GM10248 (cell line): ENCODE measurements at places on chromosomes 4 and X.
A peak's percentile ranks its signal among the peaks of the same experiment; 100 is the strongest.

DNA sequence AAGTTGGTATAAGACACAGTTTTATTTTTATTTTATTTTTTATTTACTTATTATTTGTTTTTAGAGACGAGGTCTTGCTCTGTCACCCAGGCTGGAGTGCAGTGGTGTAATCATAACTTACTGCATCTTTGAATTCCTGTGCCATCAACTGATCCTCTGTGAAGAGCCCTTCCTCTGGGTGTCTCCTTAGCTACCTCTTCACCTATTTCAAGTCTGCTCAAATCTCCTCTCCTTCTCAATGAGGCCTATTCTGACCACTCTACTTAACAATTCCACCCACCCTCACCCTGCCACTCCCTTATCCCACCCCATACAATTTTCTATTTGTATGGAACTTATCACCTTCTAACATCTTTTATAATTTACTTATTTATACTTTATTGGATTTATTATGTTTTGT lies 183.4 kb downstream of the PPP3CA start:
- no peak for DNase-seq

DNA sequence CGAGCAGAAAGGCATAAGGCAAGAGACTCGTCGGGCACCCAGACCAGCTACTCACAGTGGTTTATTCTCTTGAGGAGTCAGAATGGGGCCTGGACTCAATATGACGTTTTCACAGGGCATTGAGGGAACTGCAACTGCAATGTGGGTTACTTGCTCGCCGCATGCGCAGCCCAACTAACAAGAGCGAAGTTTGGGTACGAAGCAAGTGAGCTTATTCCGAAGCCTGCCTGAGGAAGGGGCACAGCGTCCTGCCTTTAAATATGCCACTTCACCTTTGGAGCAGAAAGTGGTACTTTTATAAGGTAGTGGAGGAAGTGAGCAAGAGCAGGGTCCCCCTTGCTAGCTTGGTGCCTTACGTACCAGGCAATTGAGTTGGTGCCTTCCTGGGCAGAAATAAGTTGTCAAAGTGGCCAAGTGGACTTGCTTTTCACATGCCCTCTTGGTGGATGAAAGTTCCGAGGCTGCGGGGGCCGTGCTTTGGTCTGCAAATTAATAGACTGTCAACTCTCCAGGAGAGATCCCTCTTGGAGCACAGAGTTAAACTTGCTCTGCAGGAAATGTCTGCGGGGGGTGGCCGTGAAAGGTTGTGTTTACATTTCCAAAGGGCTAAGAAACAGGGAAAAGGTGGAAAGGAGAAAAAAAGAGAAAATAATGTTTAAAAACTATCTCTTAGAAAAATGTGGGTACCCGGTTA lies 480.4 kb downstream of the TRIML1 start:
- DNase-seq, result no peak

DNA sequence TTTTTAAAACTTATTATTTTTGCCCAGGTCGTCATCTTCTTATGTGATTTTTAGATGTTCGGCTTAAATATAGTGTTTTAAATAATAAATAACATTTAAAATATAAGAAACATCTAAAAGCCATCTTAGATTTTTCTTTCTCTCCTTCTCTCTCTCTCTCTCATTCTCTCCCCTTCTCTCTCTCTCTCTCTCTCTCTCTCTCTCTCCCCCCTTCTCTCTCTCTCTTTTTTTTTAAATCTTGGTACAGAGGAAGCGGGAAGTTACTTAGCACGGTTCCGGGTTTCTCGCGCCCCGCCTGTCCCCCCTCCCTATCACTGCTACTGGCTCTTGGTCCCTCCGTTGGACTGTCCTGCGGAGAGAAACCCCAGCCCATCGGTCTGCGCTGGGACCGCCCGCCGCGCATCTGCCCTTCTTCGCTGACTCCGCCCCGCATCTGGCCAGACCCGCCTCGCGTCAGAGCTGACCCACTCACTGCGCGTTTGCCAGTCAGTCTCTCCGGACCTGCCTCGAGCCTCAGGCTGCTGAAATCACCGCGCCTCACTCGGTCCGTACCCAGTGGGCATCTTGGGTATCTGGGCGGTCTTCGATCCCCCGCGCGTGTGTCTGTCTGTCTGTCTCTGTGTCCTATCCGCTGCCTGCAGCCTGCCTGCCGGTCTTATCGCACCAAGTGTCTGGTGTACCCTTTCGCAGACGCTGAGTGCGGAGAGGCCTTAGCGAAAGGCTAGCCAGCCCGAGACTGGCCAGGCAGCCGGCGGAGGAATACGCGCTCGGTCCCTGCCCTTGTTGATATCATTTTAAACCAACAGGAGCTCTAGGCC lies at the start of gene PABPC5:
Gene PABPC5 (plus strand): TSS at position 489 of the 818 bp plus-strand sequence. CDS start 739 bp downstream, outside the sequence.
- DNase-seq, result no peak

DNA sequence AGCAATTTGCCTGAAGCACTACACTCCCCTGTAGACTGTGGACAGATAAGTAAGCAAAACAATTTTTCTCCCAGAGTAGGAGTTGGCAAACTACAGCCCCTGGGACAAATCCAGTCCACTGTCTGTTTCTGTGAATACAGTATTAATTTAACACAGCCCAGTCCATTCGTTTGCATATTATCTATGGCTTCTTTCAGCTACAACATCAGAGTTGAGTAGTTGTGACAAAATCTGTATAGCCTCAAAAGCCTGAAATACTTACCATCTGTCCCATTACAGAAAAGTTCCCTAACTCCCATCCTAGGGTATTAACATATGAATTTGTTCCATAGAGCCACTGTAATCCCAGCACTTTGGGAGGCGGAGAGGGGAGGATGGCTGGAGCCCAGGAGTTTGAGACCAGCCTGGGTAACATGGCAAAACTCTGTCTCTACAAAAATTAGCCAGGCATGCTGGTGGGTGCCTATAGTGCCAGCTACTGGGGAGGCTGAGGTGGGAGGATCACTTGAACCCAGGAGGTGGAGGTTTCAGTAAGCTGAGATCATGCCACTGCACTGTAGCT lies 53.0 kb downstream of the AMELX start:
- DNase-seq, result no peak

DNA sequence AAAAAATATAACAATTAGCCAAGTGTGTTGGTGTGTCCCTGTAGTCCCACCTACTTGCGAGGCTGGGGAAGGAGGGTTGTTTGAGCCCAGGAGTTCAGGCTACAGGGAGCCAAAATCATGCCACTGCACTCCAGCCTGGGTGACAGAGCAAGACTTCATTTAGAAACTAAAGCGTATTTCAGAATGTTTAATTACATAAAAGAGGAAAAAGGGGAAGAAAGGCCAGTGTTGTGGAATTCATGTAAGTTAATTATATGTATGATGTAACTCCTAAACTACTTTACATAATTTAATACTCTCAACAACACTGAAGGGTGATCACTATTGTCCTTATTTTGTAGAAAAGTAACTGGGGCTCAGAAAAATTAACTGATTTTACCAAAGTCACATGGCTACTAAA lies 67.2 kb upstream of the HOPX start:
- no peak for DNase-seq

DNA sequence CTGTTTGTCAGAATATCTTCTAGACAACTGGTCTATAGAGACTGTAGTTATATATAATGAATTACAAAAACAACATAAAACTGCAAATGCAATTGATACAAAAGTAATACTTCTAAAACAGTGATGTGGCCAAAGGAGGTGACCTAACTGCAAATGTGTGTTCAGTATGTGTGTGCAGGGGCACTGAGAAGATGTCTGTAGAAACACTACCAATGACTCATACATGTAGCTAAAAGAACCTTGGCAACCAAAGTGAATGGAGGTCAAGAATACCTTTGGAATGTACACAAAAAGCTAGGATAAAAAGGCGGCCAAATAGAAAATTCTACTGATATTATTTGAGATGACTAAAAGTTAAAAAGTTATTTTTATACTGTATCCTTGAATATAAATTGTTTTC lies 261.8 kb downstream of the CAMK2D start:
- DNase-seq, result no peak

DNA sequence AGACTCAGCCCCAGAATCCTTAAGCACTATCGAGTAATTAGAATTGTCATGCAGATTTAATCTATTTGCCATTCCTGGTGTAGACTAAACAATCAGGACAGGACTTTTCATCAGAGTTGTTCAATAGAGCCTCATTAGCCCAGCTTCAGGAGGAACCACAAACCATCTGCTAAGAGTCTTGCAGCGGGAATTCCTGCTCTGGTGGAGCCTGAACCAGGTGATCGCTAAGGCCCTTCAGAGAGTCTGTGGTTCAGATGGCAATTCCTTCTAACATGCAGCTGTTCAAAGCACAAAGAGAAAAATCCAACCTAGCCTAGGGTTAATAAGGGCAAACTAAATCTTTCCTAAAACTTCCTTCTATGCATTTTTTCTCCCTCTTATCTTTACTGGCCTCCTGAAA lies 119.1 kb upstream of the CPEB2 start:
- DNase-seq, result no peak

- no peak for DNase-seq
Measured at GRCh38 chr4:92522356-92522755, 218.6 kb downstream of the GRID2 start.

DNA sequence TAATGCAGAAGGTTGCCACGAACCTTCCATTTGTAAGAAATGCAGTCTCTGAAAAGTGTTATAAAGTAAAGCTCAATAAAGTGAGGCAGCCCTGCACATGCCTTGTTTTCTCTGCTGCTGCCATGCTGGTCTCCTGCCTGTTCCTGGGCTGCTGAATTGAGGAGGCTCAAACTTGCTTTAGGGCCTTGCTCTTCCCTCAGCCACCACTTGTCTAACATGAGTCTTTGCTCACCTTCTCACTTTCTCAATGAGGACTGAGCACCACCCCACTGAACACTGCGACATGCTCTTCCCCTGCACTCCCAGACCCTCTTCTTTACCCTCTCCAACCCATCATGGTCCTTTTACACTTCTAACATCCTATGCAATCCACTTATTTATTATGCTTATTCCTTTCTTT lies 25.2 kb upstream of the MFAP3L start:
- DNase-seq, result no peak

GRCh38 chr4:98555798-98556445 lies 102.5 kb downstream of the TSPAN5 start:
- DNase-seq, result no peak

DNA sequence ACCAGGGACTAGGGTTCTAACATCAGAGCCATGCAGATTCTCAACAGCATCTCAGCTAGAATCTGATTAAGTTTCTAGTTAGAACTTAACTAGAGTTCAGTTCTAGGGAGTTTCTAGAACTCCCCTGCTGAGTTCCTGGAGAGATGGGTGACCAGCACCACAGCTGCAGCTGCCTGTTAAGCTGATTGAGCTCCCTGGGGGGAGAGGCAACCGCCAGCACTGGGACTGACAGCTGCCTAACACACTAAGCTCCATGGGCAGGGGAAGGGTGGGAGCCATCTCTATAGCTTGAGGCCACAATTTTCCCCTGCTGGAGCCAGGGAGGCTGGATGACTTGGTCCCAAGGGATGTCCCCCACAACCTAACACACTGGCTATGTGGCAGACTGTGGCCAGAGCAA lies 84.2 kb downstream of the CHIC1 start:
- DNase-seq, result no peak

DNA sequence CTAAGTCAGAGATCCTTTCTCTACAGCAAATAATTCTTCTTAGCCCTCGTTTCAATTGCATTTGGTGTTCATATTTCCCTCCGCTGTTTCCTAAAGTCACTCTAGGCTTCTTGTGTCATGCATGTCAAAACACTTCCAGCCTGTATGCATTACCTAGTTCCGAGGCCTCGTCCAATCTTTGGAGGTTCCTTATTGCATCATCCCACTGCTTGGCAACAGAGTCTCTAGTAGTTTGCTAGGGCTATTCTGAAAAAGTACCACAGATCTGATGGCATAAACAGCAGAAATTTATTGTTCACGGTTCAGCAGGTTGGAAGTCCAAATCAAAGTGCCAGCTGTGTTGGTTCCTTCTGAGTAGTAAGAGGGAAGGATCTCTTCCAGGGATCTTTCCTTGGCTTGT lies 5.9 kb downstream of the H2BW2 start:
- no peak for DNase-seq

GRCh38 chr4:152009031-152009670 lies 248.3 kb upstream of the GATB start:
- no peak for DNase-seq

GRCh38 chrX:66005830-66006449 lies 33.9 kb downstream of the VSIG4 start:
- no peak for DNase-seq

DNA sequence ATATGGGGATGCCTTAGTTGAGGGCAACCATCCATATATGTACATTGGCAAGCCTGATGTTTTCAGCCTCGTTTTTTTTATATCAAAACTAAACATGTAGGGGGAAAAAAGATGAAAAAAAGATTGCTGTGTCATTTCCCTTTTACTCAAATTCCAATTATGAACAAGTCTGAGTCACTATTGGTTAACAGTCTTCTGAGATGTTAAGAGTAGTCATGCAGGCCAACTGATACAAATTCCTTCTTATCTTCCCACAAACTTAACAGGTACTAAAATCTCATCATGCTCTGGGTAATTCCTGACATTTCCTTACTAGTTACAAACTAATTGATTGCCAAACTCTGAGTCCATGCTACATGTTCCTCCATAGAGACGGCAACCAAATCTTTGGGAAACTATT lies 222.1 kb downstream of the FRMPD4 start:
- DNase-seq, result no peak

- DNase-seq, result no peak
Measured at GRCh38 chr4:96936886-96937285, 1097.0 kb downstream of the PDHA2 start.

DNA sequence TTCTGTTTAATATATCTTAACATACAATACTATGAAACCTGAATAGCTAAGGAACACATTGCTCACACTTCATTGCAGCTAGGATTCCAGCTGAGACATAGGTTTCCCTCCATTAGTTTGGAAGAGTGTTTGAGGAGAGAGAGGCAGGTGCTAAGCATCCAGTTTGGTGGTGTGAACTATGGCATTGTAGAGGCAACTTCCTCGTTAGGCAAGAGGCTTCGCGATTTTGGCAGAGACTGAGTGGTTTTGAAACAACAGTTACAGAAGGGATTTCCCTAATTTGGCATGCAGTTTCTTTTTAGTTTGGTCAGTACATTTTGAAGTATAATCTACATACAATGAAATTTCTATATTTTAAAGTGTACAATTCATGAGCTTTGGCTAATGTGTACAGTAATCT lies 117.1 kb upstream of the BMP3 start:
- DNase-seq, result peak; percentile 17

DNA sequence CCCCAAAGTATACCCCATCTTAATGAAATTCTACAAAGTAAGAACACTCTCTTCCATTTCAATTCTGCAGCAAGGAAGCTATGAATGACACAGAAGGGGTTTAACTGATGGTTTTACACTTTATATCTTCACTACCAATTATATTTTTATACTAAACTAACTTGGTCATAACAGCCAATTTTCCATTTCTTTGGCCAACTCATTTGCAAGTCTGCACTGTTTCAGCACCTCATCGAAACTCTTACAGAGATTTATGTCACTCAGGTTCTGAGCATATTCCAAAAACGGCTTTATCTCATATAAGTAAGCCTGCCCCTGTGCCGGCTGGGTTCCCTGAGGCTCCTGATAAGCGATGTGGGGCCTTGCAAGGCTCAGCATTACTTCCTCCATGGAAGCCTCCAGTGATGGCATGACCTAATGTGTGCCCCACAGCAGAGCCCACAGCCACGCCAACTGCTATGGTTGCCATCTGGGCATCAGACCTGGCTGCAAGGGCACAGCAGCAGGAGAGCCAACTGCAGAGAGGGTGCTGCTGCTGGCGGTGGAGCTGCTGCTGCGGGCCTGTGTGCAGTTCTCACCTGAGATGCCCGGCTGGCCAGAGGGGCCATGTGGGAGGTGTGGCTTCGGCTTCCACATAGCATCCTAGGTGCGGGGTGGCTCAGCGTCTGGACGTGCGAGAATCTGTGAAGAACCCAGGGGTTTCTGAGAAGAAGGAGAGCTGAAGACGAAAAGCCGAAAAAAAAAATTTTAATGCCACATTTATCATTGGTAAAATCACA lies 13.4 kb upstream of the IBSP start:
- no peak for DNase-seq

GRCh38 chrX:9327747-9328145 lies 137.1 kb upstream of the TBL1X start:
- DNase-seq, result no peak
